ENCODE measurements at places on chromosomes 11 and 22.
A peak's percentile ranks its signal among the peaks of the same experiment; 100 is the strongest.

DNA sequence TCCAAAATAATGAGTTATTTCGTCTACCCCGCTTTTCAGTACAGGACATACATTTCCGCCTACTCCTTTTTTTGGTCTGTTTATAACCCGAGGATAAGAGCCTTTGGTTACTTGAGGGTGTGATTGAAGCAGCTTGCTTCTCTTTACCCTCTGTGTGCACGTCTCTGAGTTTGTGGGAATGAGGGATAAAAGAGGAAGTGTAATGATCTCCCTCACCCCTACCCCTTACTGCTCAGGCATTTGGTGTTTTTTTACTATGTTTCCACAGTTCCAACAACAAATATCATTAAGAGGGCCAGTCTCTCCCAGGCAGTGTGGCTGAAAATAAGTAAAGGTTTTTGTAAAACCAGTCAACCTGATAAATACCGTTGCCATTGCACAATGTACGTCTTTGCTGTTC lies 83.2 kb upstream of the GAL start:
- no peak for DNase-seq

DNA sequence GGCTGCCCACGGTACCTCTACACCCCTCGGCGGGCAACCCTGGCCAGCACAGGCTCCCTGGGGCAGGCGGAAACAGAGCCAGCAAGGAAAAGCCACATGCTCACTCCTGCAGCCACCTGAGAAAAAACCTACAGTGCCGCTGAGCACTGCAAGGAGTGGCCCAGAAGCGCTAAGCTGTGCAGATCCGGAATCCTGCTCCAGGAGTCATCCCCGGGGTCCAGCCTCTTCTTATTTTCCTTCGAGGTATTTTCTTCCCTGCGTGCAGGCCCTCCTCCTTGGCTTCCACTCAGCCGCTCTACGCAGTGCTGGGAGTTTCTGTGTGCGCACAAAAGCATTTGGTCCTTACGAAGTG lies 81.0 kb downstream of the TRMU start:
- DNase-seq, result no peak

DNA sequence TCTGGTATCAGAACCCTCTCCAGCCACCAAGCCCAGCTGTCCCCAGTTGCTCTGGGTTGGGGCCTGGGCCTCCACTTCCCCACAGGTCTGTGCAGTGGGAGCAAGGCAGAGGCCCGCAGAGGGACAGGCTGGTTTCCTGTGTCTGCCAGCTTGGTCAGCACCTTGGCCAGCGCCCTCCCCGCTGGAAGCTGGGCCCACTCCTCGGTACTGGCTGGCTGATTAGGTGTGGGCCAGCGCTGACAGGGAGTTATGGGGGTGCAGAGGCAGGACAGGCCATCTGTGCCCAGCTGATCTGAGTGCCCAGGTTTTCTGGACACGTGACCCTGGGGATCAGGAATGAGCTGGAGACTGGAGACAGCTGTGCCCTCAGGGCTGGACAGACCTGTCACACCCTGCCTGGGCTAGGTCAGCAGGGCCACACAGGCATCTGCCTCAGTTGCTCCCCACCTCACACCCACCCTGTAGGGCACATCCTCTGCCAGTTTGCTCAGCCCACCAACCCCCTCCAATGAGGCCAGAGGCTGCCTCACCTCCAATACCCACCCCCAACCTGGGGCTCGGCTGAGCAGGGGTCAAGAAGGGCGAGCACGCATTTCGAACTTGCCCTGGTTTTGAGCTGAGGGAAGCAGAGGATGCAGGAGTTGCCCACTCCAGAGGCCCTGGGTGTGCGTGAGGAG lies 175.3 kb downstream of the IGLL1 start:
- DNase-seq, result peak; percentile 74

- no peak for DNase-seq
Measured at GRCh38 chr11:61164606-61165424, 3.6 kb upstream of the VPS37C start.

- DNase-seq, result no peak
Measured at GRCh38 chr11:44684859-44685281, 41.9 kb upstream of the TSPAN18 start.

GRCh38 chr22:39927544-39927943 lies 26.7 kb downstream of the GRAP2 start:
- no peak for DNase-seq

DNA sequence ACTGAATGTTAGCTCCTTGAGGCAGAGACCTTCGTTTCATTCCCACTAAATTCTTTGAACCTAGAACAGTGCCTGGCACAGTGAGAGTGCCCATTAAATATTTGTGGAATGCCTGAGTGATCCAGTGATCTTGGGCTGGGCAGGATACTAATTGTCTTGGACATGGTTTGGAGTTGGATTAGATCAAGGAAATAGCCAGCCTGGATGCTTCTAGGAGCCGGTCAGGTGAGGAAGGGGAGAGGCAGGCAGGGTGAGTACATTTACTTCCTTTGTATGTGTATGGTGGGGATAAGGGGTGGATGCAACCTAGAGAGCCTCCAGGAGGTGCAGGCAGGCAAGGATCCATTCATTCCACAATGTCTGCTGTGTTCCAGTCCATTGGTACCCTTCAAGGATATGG lies 3.6 kb downstream of the SREBF2 start:
- no peak for DNase-seq

- DNase-seq, result no peak
Measured at GRCh38 chr22:31244943-31245451, 32.9 kb downstream of the LIMK2 start.

- peak; percentile 22 for DNase-seq
Measured at GRCh38 chr11:75896843-75897419, 81.9 kb downstream of the UVRAG start.

DNA sequence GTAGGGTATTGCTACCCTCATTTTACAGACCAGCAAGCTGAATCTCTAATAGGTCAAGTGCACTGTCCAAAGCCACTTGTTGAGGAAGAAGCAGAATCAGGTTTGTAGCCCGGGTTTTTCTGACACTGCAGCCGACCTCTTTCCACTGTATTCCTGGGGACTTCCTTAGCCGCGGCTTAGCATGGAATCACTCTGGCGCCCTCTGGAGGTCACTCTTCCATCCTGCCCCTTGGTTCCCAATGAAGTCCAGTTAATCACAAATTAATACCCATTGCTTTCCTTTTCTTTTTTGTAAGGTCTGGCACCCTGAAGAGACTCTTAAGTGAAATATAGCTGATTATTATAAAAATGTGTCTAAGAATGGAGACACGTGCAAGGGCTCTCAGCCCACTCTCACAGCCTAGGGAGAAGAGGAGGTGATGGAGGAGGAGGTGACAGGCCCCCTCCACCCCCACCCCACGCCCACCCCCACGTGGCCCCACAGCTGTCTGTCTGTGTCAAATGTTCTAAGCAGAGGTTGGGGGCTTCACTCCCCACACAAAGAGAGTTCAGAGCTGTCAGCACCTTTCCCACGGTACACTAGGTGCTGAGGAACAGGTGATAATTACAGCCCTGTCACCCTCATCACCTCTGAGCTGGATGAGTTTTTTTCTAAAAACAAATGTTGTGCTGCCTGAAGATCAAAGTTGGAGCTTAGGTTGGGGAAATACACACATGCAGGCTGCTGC lies 57.7 kb upstream of the DRD2 start:
- peak; percentile 61 for DNase-seq

All from renal cortex interstitium (tissue), 15 donors.